Aorta (tissue), 5 donors: ENCODE measurements at places on chromosomes 16 and 17. TPM values are rescaled to one million over a fixed set of nuclear protein-coding genes. Genes with fewer than 3 reads are reported as not detected.
A peak's percentile ranks its signal among the peaks of the same experiment; 100 is the strongest.

The MYOCD gene
- 91.6 TPM for total RNA-seq

The ASB16 gene
- total RNA-seq: 1.4 TPM

The C17orf78 gene
- not detected for total RNA-seq

The LGALS9 gene
- total RNA-seq: 64.0 TPM

The DHRS7C gene
- total RNA-seq: not detected

The SLC6A2 gene
- not detected for total RNA-seq

The CAMKK1 gene
- total RNA-seq: 11.2 TPM

GRCh38 chr17:56290101-56290801 lies 137.0 kb downstream of the ANKFN1 start:
- no peaks in the 10 kb centered on the region for H3K27me3 ChIP-seq
- H3K27ac ChIP-seq: no peak overlapping the region
- DNase-seq: no peak
- H3K36me3 ChIP-seq: no peaks in the 10 kb centered on the region

DNA sequence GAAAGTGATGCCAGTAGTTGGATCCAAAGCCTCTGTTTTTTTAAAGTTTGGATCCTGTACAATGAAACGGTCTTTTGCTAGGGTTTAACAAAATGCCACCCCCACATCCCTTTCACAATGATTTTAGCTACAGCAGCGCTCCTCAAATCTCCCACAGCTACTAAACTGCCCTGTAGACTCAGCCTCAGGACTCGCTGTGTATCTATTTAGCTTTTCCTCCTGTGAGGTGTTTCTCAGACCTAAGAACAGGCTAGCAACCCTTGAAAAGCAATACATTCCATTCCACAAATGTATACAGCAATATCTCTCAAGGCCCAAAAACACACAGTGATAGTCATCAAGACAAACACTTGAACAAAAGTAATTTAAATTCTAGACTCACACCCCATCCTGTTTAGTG lies 206.4 kb downstream of the ZFHX3 start:
- no peak overlapping the region for H3K27ac ChIP-seq
- no peak for DNase-seq
- no peak overlapping the region for H3K4me3 ChIP-seq
- no peaks in the 10 kb centered on the region for H3K4me1 ChIP-seq
- no peaks in the 10 kb centered on the region for H3K36me3 ChIP-seq

DNA sequence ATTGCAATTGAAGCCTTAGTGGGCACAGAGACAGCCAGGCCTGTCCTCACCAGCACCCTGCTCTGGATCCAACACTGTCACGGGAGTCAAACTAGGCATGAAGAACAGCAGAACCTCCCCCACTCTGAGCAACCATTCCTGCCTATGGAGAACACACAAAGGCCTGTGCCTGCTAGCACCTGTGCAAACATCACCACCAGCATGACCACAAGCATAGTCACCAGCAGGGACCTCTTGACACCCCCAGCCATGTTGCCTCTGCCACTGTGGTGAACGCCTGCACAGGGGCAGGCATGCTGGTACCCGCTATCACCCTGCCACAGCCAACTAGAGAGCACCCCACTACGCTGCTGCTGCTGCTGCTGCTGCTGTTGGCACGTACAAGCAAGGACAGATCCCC lies 51.7 kb downstream of the CMC2 start:
- H3K4me1 ChIP-seq: no peaks in the 10 kb centered on the region
- H3K36me3 ChIP-seq: no peaks in the 10 kb centered on the region
- no peak overlapping the region for H3K27ac ChIP-seq
- no peak for DNase-seq
- no peaks in the 10 kb centered on the region for H3K27me3 ChIP-seq

GRCh38 chr16:11125936-11126335 lies 130.1 kb downstream of the SOCS1 start:
- no peaks in the 10 kb centered on the region for H3K36me3 ChIP-seq
- H3K27ac ChIP-seq: no peak overlapping the region
- no peak for DNase-seq
- no peaks in the 10 kb centered on the region for H3K27me3 ChIP-seq
- no peaks in the 10 kb centered on the region for H3K4me1 ChIP-seq

GRCh38 chr16:11805556-11805955 lies 8.5 kb upstream of the ZC3H7A start:
- no peaks in the 10 kb centered on the region for H3K36me3 ChIP-seq
- DNase-seq: no peak
- no peak overlapping the region for H3K4me3 ChIP-seq
- H3K27ac ChIP-seq: no peak overlapping the region
- no peaks in the 10 kb centered on the region for H3K4me1 ChIP-seq

DNA sequence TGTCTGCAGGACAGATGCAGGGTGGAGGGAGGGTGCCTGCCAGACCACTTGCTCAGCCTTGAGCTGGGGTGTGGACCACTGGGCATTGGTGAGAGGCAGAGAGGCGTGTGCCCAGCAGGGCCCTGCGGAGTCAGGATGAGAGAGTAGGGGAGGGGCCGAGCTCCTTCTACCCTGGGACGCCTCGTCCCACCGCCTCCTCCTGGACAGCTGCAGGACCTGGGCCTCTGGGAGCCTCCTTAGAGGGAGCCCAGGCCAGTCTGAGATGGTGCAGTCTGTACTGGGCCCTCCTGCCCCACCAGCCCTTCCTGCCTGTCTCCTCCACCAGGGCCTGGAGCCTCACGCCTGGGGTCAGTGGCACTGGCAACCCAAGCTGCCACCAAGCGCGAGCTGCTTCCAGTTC lies 35.9 kb upstream of the ACSF3 start:
- H3K4me1 ChIP-seq: no peaks in the 10 kb centered on the region
- DNase-seq: no peak
- no peak overlapping the region for H3K4me3 ChIP-seq
- no peaks in the 10 kb centered on the region for H3K27me3 ChIP-seq
- H3K27ac ChIP-seq: no peak overlapping the region
- H3K36me3 ChIP-seq: no peaks in the 10 kb centered on the region

DNA sequence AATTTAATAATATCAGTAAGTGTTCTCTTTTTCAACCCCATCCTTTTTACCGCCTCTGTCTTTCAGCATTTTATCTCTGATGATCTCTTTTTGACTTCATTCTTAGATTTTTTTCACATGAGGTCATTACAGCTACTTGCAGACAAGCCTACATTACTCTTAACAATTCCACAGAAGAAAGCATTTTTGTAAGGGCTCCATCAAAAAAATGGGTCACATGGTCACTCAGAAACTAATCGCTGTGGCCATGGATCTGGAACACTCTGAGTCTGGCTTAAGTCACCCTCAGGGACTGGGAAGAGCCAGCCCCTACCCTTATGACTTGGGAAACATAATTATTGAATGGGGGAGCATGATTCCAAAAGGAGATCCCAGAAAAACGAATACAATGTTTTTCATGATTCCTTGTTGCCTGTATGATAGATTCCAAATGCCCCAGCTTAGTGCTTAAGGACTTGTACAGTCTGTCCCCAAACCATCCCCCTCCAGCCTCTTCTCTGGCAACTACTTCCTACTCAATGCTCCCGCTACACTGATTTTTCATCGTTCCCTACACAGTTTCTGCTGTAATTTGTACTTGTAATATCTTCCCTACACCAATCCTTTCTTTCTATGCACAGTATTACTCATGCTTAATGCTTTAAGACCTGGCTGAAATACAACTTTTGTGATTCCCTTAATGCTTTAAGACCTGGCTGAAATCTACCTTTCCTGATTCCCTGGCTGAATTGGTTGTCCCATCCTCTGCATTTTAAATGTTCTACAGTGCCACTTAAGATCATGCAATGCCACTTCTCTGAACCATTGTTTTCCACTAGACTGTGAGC lies 457.8 kb downstream of the HS3ST4 start:
- H3K4me3 ChIP-seq: no peak overlapping the region
- no peaks in the 10 kb centered on the region for H3K4me1 ChIP-seq
- no peak for DNase-seq
- no peak overlapping the region for H3K27ac ChIP-seq

GRCh38 chr16:49472598-49472997 lies 99.0 kb downstream of the C16orf78 start:
- no peaks in the 10 kb centered on the region for H3K36me3 ChIP-seq
- H3K27me3 ChIP-seq: no peaks in the 10 kb centered on the region

GRCh38 chr16:85275533-85276249 lies 163.4 kb upstream of the CIBAR2 start:
- peak; percentile 73 for DNase-seq
- H3K4me1 ChIP-seq: no peaks in the 10 kb centered on the region
- no peak overlapping the region for H3K27ac ChIP-seq
- no peaks in the 10 kb centered on the region for H3K27me3 ChIP-seq
- H3K4me3 ChIP-seq: no peak overlapping the region

- H3K27me3 ChIP-seq: no peaks in the 10 kb centered on the region
- no peak overlapping the region for H3K27ac ChIP-seq
- peaks cover 5% of the 10 kb centered on the region for H3K4me1 ChIP-seq
- no peak for DNase-seq
- no peaks in the 10 kb centered on the region for H3K36me3 ChIP-seq
These were observed 67.6 kb downstream of the CDH13 start for GRCh38 chr16:82694239-82694874.
